Activated T-helper 1 cell treated with anti-CD3 and anti-CD28 coated beads, Interleukin-2, amount 50 U/mL, for 16 hours (primary cell): ENCODE measurements at places on chromosomes 1 and 21.

GRCh38 chr1:60488847-60489246, 415.3 kb upstream of the C1orf87 start:
- no peak for DNase-seq

DNA sequence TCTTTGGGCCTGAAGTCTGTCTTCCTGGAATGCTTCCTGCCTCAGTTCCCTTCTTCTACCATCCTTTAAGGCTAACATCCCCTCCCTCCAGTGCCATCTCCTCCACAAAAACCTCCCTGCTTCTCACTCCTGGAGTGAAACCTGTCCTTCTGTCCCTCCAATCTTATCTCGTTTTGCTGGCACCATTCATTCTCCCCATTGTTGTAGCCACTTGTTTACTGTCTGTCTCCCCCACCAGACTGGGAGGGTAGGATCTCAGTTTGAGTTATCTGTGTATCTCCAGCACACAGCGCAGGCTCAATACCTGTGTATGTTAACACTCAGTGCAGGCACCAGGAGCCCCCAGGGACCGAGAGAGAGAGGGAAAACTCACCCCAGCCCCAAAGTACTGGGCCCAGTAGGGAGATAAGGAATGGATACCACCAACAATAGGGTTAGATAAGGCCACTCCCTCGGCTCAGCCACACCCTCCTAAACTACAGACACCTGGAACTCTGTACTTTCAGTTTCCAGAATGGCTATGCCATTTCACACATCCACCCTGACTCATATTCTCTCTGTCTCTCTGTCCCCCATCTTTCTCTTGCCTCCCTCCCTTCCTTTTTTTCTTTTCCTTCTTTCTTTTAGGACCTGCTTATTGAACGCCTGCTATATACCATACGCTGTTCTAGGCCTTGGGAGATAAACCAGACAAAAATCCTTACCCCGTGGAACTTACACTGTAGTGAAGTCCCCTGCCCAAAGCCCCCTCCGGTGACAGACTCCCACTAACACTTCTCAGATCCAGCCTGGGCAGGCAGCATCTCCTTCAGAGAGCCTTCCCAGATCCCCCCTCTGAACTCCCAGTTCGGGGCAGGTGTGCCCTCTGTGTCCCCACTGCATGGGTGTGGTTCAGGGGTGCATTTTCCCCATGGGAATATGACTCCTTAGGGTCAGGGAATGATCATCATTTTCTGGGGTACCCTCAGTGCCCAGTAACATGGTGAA, 3.3 kb upstream of the SSBP3 start:
- DNase-seq: no peak

- DNase-seq: no peak
Measured at GRCh38 chr1:237851210-237851845, 39.4 kb downstream of the ZP4 start.

GRCh38 chr1:97314685-97315084, 593.1 kb downstream of the PTBP2 start:
- DNase-seq: no peak

- DNase-seq: no peak
Measured at GRCh38 chr1:225645194-225645895, 7.6 kb downstream of the ENAH start.

GRCh38 chr21:44950351-44950750, 10.5 kb downstream of the SLX9 start:
- no peak for DNase-seq

DNA sequence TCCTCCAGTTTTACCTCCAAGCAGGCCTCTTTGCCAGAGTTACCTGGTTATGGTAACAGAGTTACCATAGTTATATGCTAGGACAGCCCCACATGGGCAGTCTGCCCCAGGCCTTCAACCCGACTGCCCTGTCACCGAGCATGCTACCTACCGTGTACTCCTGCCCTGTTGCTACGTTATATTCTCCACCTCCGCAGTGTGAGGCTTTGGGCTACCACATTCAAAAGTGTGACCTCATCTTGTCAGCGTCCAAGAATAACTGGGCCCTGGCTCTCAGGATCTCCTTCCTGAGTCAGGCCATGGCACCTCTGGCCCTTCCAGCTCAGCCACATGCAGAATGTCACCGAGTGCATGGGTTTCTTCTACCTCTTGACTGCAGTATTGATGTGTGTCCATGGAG, 8.9 kb downstream of the MAPKAPK2 start:
- no peak for DNase-seq

DNA sequence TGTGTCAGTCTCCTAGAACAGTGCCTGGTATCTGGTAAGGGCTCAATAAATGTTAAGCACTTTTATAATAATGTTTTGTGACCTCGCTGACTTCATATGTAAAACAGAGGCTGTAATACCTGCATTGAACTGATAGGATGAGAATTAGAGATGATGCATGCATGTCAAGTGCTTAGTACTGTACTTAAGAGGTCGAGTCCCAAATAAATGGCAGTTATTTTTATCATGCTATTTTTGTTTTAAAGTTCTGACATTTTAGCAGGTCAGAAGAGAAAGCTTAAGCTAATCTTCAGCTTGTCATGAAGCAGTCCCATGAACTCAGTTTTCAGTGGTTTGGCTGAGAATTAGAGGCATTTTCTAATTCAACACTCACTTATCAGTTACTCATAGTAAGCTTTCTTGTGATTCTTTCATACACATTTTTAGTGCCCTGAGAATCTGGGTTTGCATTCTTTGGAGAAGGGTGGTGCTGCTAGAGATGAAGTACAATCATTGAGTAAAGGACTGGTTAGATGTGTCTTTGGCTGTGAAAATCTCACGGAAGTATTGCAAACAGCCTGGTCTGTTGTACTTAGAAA, 75.7 kb upstream of the RAVER2 start:
- no peak for DNase-seq

DNA sequence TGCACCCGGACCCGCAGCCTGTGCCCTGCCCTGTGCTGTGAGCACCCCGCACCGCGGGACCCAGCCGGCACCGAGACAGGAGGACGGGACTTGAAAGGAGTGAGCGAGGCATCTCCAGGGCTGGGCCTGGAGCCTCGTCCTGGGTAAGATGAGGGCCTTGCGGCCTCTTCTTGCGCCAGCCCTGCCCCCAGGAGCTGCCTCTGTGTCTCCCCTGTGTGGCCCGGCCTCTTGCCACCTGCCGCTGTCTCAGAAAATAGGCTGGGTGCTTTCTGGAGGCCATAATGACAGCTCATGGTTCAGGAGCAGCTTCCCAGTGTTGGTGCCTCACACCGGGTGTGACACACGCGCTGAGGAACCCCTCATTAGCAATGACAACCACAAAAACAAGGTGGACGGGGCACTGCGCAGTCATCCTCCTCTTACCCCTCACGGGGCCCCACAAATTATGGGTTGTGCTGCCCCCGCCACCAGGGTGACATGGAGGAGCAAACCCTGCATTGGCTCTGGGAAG, 161.5 kb upstream of the C1orf174 start:
- no peak for DNase-seq

GRCh38 chr1:18991585-18991984, 35.1 kb upstream of the IFFO2 start:
- no peak for DNase-seq
